ENCODE measurements at places on chromosomes 16 and 17.

- peak overlapping the region; percentile 70 for H3K27ac ChIP-seq
- no peak overlapping the region for H3K4me3 ChIP-seq
- no peak for DNase-seq
- H3K36me3 ChIP-seq: peaks cover 36% of the 10 kb centered on the region
Measured at GRCh38 chr17:1095090-1095852, 84.5 kb downstream of the ABR start.

DNA sequence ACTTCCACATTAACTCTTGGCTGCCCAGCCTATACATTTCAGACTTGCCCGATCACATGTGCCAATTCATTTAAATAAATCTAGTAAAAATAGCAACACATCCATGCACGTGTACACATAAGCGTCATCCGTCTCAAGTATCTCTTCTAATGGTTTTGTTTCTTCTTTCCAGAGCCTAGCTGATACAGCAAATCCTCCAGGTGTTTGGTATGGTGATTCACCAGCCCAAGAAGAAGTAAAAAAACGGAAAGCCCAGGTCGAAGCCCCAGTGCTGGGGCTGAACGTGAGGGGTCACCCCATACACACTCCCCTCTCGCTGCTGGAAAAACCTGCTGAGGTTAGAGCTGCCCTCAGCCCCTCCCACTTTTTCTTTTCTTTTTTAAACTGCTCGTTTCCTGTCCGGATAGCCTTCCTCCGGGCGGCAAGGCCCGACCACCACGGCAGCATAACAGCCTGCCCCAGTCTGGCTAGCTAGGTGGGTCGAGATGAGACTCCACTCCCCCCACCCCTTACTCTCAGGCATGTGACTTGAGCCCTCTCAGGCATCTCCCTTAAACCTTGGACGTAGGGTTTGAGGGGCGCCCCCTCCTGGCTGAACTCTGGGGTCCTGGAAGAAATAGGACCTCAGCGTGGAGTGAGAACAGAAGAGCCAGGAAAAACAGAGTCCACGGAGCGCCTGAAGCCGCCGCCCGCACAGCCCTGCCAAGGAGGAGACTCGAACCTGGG lies 13.9 kb upstream of the OR1F1 start:
- peaks cover 35% of the 10 kb centered on the region for H3K4me1 ChIP-seq
- H3K27ac ChIP-seq: no peak overlapping the region
- H3K27me3 ChIP-seq: peaks cover 100% of the 10 kb centered on the region
- H3K36me3 ChIP-seq: no peaks in the 10 kb centered on the region

GRCh38 chr16:84088695-84089395 lies 27.9 kb downstream of the MBTPS1 start:
- DNase-seq: no peak
- no peak overlapping the region for H3K27ac ChIP-seq
- H3K4me3 ChIP-seq: no peak overlapping the region
- no peaks in the 10 kb centered on the region for H3K4me1 ChIP-seq
- H3K27me3 ChIP-seq: no peaks in the 10 kb centered on the region

- H3K27ac ChIP-seq: no peak overlapping the region
- peak; percentile 65 for DNase-seq
- peaks cover 18% of the 10 kb centered on the region for H3K4me1 ChIP-seq
- peaks cover 35% of the 10 kb centered on the region for H3K27me3 ChIP-seq
- H3K4me3 ChIP-seq: peak overlapping the region; percentile 60
Measured at GRCh38 chr17:5122586-5123342, 6.9 kb downstream of the USP6 start.

GRCh38 chr16:1749152-1750117 lies 21.9 kb downstream of the NME3 start:
- H3K27me3 ChIP-seq: no peaks in the 10 kb centered on the region
- peaks cover 85% of the 10 kb centered on the region for H3K36me3 ChIP-seq
- no peak overlapping the region for H3K4me3 ChIP-seq
- H3K27ac ChIP-seq: no peak overlapping the region

- no peaks in the 10 kb centered on the region for H3K27me3 ChIP-seq
- DNase-seq: peak; percentile 47
- H3K4me1 ChIP-seq: peaks cover 3% of the 10 kb centered on the region
- H3K4me3 ChIP-seq: no peak overlapping the region
- H3K27ac ChIP-seq: no peak overlapping the region
Measured at GRCh38 chr16:29148131-29148691, 163.4 kb downstream of the LAT start.

DNA sequence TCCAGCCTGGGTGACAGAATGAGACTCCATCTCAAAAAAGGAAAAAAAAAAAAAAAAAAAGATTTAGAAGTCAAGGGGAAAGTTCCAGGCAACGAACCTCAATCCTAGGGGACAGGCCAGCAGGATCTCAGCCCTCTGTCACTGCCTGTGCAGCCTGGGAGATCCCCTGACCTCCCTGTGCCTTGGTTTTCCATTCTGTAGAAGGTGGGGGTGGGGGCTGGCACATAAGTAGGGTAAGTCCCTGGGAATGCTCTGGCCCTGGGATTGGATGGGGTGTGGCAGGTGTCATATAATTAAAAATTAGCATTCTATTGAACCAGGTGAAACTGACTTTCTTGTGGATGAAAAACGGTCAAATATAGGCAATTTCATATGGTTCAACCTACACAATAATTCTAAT lies 90.5 kb downstream of the C16orf78 start:
- no peak overlapping the region for H3K4me3 ChIP-seq
- peaks cover 35% of the 10 kb centered on the region for H3K27me3 ChIP-seq
- H3K4me1 ChIP-seq: no peaks in the 10 kb centered on the region
- DNase-seq: peak; percentile 16
- H3K27ac ChIP-seq: no peak overlapping the region

DNA sequence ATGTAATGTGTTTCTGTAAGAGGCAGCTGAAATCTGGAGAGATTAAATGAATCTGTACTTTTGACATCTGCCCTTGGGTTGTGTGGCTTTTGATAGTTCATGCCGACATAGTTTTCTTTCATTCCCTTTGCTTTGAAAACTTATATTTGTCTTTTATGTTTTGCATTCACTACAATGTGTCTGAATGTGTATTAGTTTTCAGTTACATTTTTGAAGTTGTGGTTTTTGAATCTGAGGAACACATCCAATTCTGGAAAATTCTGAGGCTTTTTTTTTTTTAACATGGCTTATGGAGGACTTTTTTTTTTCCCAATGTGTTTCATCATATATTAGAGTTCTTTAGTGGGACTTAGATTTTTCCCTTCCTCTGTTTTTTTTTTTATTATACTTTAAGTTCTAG lies 683.7 kb upstream of the SOX9 start:
- H3K27ac ChIP-seq: no peak overlapping the region
- H3K4me3 ChIP-seq: no peak overlapping the region
- peaks cover 7% of the 10 kb centered on the region for H3K4me1 ChIP-seq
- no peak for DNase-seq

GRCh38 chr17:43698678-43699437 lies 37.1 kb upstream of the MEOX1 start:
- no peak for DNase-seq
- H3K4me3 ChIP-seq: no peak overlapping the region
- H3K27me3 ChIP-seq: no peaks in the 10 kb centered on the region

DNA sequence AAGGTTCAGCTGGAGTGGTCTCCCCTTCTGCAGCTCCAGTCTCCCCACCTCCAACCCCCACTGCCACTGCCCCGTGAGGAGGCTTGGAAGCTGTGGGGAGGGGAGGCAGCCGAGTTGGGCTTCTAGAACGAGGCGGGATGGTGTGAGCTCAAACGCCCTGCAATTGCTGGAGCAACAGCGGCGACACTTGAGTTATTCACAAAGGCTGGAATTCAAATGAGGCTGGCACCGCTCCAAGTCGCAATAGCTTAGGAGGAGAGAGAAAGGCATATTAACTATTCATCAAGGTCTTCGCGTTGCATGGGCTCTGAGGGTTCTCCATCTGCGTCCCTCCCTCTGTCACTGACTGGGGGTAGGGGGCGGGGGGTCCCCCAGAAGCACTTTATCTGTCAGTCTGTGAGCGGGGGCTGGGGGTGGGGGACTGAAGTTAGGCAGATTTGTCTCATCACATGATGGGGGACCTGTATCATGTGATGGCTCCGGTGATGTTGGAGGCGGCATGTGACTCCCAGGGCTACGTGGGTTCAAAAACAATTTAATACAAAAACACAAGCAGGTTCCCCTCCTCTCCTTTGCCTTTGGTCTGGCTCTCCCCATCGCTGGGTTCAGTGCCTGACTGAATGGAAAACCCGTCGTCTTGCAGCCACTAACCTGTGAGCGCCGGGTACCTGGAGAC lies 70.5 kb downstream of the RBBP6 start:
- peaks cover 13% of the 10 kb centered on the region for H3K4me1 ChIP-seq
- no peak for DNase-seq
- H3K36me3 ChIP-seq: no peaks in the 10 kb centered on the region
- peaks cover 33% of the 10 kb centered on the region for H3K27me3 ChIP-seq

- no peak for DNase-seq
- H3K27ac ChIP-seq: no peak overlapping the region
- H3K27me3 ChIP-seq: no peaks in the 10 kb centered on the region
- no peaks in the 10 kb centered on the region for H3K4me1 ChIP-seq
- peaks cover 93% of the 10 kb centered on the region for H3K36me3 ChIP-seq
- H3K4me3 ChIP-seq: no peak overlapping the region
Measured at GRCh38 chr16:70158261-70158939, 15.2 kb upstream of the CLEC18C start.

DNA sequence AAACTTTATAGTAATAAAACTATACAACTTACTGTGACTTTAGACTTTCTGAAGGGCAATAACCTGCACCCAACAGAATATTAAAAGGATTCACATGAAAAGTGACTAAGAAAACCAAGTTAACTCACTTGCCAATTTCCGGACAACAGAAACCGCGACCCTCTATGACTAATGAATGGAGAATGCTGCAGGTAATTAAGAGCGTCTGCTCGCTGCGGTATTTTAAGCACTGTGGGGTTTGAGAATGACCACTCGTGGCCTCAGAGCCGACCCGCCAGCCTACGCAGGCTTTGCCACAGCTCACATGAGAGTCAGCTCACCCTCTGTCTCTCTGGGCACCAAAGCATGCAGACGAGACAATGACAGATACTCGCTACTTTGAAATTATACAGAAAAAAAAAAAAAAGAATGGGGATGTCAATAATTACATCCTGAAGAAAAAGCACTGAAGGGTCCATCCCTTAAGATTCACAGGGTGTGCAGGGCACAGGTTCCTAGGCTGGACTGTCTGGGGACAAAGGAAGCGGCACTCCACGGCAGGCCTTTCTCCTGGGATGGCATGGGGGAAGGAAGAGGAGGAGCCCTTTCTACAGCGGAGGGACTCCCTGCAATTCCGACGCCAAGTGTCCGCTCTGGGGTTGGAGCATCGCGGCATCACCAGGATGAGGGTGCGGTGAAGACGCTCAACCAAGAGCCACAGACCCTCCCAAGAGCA lies 35.0 kb downstream of the ZCCHC14 start:
- no peaks in the 10 kb centered on the region for H3K27me3 ChIP-seq
- peak overlapping the region; percentile 44 for H3K27ac ChIP-seq
- H3K4me3 ChIP-seq: no peak overlapping the region
- H3K4me1 ChIP-seq: peaks cover 28% of the 10 kb centered on the region
- DNase-seq: no peak

Data from suprapubic skin (tissue), 4 donors.